Activated gamma-delta T cell treated with Interleukin-2 at 50 U/mL for 16 hours (primary cell): ENCODE measurements at places on chromosomes 5 and 9.

DNA sequence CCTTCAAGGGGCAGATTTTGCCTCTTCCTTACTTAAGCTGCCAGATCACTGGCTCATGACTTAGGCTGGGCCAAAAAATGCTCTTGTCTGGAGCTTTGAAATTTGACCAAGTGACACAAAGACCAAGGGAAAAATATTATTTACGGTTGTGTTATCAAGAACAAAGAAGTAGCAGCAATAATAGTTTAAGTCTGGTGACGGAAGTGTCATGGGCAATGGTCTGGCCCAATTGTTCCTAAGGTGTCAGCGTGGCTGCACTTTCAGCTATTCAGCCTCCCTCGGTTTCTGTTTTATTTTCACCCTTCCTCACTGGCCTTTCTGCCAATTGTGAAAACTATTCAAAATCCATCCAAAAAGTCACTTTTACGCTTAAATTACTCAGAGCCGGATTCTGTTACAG is 185.3 kb downstream of the CDH18 start:
- no peak for DNase-seq

GRCh38 chr5:90356622-90357021 is 52.9 kb downstream of the CETN3 start:
- no peak for DNase-seq

DNA sequence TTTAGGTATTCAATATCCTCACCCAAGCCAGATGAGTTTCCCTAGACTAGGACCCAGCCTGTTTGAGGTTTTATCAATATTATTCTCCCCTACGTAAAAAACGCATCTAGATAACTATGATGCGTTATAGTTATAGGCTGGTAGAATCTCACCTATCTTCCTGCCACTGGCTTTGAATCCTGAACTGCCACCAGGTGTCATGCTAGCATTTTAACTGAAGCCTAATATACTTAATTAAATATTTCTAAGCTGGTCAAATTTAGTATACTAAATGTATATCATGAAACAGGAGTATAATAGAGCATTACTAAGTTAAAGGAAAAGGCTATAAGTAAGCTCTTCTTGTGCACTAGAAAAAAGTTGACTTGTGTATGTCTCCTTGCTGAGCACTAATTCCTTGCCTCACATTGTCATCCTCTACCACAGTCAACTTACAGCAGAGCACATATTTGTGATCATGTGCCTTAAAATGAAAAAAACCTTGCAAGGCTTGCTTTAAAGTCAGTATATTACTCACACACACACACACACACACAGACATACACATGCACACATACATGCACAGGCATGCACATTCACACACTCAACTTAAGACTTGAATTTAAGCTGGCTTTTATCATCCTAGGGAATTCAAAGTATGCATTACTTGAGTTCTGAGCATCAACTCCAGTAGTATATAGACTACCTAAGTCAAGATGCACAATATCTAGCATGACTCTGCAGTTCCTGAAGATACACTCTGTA is 303.4 kb downstream of the ADGRV1 start:
- no peak for DNase-seq

DNA sequence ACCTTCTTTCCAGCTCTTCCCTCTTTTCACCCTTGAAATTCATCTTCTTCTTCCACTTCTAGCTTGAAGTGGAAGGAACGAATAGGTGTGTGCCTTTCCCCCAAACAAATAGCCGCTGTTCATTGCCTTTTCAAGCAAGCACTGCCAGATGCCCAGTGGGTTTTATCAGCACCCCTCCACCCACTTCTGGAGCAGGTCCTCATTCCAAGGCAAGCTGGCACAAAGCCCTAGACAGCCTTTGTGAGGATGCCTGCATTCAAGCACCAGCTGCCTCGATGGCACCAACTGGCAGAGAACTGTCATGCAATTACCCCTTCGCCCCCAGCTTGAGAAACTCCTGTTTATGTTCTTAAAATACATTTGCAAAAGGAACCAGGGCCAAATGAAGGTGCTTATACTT is 36.5 kb downstream of the SERINC5 start:
- DNase-seq: no peak

DNA sequence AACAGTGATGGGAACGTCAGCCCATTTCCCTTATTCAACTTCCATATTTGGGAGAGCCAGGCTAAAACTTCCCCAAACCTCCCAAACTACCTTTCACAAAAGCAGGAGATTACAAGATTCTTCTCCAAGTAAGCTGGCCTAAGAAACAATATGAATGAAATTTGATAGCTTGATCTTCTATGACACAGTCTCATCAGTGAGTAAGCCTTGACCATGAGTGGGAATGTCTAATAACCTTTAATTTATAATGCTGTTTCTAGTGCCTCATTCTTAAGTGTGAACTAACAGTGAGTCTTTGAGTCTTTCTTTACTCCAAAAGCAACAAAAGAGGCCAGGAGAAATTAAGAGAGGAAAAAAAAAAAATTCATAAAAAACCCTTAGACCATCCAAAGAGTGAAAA is 1379.9 kb downstream of the EFNA5 start:
- DNase-seq: no peak
